ENCODE measurements at places on chromosomes 5 and 9. TPM values are rescaled to one million over a fixed set of nuclear protein-coding genes. Genes with fewer than 3 reads are reported as not detected.

DNA sequence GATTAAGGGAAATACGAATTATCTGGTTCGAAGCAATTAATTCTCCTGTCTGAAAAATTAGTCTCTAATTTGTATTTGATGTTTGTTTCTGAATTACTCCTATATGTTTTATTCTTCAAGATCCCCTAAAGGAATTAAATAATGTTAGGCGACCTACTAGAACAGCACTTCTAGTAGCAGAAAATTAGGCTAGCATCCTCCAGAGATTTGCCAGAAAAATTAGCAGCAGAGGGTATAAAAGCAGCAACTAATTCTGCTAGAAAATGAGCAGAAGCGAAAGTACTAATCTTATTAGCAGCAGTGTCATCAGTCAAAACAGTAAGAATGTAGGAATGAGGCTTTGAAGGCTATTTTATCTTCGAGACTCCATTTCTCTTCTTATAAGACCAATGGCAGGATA lies 114.3 kb upstream of the PJA2 start:
- no peaks in the 10 kb centered on the region for H3K4me1 ChIP-seq
- no peak for DNase-seq
- no peak overlapping the region for H3K27ac ChIP-seq
- H3K27me3 ChIP-seq: peaks cover 2% of the 10 kb centered on the region
- no peak overlapping the region for H3K4me3 ChIP-seq

- H3K4me1 ChIP-seq: peaks cover 24% of the 10 kb centered on the region
- peak overlapping the region; percentile 83 for H3K27ac ChIP-seq
- no peaks in the 10 kb centered on the region for H3K27me3 ChIP-seq
- peak; percentile 89 for DNase-seq
- H3K36me3 ChIP-seq: no peaks in the 10 kb centered on the region
Observed at GRCh38 chr9:123150708-123151503, 117.4 kb downstream of the GPR21 start.

DNA sequence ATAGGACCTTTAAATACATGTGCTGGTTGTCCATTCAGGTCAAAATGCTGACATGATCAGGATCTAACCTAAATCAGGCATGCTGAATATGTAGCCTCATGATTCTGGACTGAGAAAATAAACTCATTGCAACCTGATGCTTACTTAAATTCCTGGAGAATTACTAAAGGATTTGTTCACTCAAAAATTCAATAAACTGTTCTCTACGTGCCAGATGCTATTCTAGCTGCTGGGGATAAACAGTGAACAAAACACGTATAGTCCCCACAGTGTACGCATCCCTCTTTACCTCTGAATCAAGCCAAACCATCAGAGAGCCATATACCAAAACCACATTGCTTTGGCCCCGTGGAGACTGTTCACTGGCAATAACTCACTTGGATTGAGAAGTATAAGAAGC lies 6.1 kb downstream of the SCAI start:
- H3K27me3 ChIP-seq: no peaks in the 10 kb centered on the region
- H3K4me1 ChIP-seq: no peaks in the 10 kb centered on the region
- H3K36me3 ChIP-seq: no peaks in the 10 kb centered on the region
- H3K4me3 ChIP-seq: no peak overlapping the region

DNA sequence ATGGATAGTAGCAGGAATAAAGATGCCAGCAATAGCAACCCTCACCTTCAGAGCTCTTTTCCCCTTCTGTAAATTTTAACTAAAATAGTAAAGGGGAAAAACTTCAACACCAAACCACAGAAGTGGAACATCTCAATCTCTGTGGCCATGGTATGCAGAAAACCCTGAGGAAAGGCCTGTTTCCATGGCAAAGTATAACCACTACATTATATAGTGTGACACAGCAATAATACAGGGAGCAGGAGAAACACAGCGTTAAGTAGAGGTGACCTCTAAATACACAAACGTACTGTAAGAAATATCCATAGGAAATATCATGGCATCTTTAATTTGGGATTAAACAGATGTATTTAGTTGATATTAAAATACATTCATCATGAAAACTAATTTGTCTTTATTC lies 106.4 kb downstream of the SLC24A2 start:
- no peak overlapping the region for H3K4me3 ChIP-seq
- H3K36me3 ChIP-seq: no peaks in the 10 kb centered on the region
- no peaks in the 10 kb centered on the region for H3K4me1 ChIP-seq
- H3K27ac ChIP-seq: no peak overlapping the region
- DNase-seq: no peak

GRCh38 chr9:134606951-134607731 lies 34.5 kb upstream of the COL5A1 start:
- no peaks in the 10 kb centered on the region for H3K27me3 ChIP-seq
- no peak overlapping the region for H3K27ac ChIP-seq
- DNase-seq: peak; percentile 28
- no peak overlapping the region for H3K4me3 ChIP-seq

DNA sequence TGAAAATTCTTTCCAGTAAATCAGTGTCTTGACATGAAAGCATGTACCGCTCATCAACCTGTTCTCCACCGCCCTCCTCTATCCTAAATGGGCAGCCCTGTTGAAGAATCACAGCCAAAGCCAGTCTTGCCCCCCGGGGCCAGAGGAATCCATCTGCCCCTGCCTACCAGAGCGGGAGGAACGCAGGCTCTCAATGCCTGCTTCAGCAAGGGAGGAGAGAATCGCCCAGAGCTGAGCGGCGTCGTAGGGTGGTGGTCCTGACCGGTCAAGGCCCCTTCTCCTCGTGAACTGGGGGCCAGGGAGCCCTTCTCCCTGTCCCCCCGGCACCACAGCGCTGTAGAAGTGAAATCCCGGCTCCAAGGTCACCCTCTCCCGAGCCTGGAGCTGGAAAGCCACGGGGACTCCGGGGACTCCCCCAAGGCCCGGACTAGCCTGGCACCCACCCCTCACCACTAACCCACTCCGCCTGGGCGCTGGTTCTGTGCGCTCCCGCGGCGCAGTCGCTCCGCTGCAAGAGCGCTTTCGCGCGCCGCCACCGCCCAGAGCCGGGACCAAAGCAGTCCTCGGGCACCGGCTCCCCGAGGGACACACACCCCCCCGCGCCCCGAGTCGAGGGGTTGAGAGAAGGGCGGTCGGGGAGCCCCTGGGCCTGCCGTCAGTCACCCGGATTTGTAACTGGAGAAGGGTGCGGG lies 718 bp upstream of the TMEM215 start:
- H3K27me3 ChIP-seq: peaks cover 48% of the 10 kb centered on the region
- H3K27ac ChIP-seq: no peak overlapping the region
- H3K4me3 ChIP-seq: no peak overlapping the region
- no peaks in the 10 kb centered on the region for H3K36me3 ChIP-seq
- no peak for DNase-seq

The TMEM232 gene
- polyA plus RNA-seq: not detected

GRCh38 chr5:154520861-154521453 lies 42.9 kb upstream of the HAND1 start:
- no peak overlapping the region for H3K4me3 ChIP-seq
- DNase-seq: peak; percentile 16
- no peak overlapping the region for H3K27ac ChIP-seq
- peaks cover 7% of the 10 kb centered on the region for H3K27me3 ChIP-seq

GRCh38 chr5:32814620-32815019 lies 103.5 kb downstream of the NPR3 start:
- no peak for DNase-seq
- no peak overlapping the region for H3K4me3 ChIP-seq
- no peak overlapping the region for H3K27ac ChIP-seq
- H3K36me3 ChIP-seq: no peaks in the 10 kb centered on the region

GRCh38 chr5:160702934-160703333 lies 149.1 kb downstream of the ATP10B start:
- no peak overlapping the region for H3K4me3 ChIP-seq
- H3K36me3 ChIP-seq: no peaks in the 10 kb centered on the region
- no peak overlapping the region for H3K27ac ChIP-seq
- H3K4me1 ChIP-seq: no peaks in the 10 kb centered on the region
- no peaks in the 10 kb centered on the region for H3K27me3 ChIP-seq

- H3K4me1 ChIP-seq: no peaks in the 10 kb centered on the region
- H3K4me3 ChIP-seq: no peak overlapping the region
- H3K27me3 ChIP-seq: no peaks in the 10 kb centered on the region
- no peak overlapping the region for H3K27ac ChIP-seq
- no peaks in the 10 kb centered on the region for H3K36me3 ChIP-seq
- DNase-seq: no peak
Observed at GRCh38 chr5:25515525-25515924, 870.7 kb upstream of the CDH10 start.

The AJM1 gene
- 0.32 TPM for polyA plus RNA-seq

The SLCO4C1 gene
- polyA plus RNA-seq: not detected

The SPATA31D4 gene
- not detected for polyA plus RNA-seq

- no peak for DNase-seq
- no peaks in the 10 kb centered on the region for H3K4me1 ChIP-seq
- peaks cover 2% of the 10 kb centered on the region for H3K27me3 ChIP-seq
- no peaks in the 10 kb centered on the region for H3K36me3 ChIP-seq
- no peak overlapping the region for H3K27ac ChIP-seq
Observed at GRCh38 chr9:6590772-6591384, 54.7 kb downstream of the GLDC start.

GRCh38 chr5:170484847-170485615 lies 18.8 kb upstream of the KCNIP1 start:
- H3K4me3 ChIP-seq: no peak overlapping the region
- no peak for DNase-seq
- no peaks in the 10 kb centered on the region for H3K36me3 ChIP-seq

- peak; percentile 72 for DNase-seq
- no peak overlapping the region for H3K4me3 ChIP-seq
- H3K27ac ChIP-seq: no peak overlapping the region
Observed at GRCh38 chr5:106454651-106455415, 1215.9 kb downstream of the EFNA5 start.

DNA sequence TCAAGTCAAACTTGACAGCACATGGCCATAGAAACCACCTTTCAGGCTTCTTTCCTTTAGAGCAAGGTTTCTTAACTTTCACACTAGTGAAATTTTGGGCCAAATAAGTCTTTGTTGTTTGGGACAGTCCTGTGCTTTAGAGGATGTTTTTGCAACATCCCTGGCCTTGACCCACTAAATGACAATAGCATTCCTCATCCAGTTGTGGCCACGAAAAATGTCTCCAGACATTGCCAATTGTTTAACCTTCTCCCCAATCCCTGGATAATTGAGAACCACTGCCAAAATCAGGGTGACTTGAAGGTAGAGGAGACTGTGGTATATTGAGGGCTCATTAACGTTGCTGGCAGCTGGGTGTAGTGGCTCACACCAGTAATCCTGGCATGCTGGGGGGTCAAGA lies 72.0 kb downstream of the ALDH1A1 start:
- no peaks in the 10 kb centered on the region for H3K36me3 ChIP-seq
- H3K4me1 ChIP-seq: no peaks in the 10 kb centered on the region
- no peaks in the 10 kb centered on the region for H3K27me3 ChIP-seq

DNA sequence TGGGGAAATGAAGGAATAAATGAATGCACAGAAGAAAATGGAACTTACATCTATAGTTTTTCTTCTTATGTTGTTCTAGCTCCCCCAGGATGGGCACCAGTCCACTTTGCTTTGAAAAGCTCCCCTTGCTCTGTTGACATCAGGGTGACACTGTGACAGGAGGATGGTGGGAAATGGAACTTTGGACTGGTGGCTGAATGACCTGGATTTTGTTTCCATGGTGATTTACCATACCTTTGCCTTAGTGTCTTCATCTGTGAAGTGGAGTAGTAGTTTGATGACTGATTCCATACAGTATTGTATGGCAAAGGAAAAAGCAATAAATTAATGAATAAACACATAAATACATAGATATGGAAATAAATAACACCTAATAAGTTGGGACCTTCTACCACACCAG lies 294.7 kb downstream of the KIF4B start:
- no peak overlapping the region for H3K4me3 ChIP-seq
- DNase-seq: no peak
- H3K36me3 ChIP-seq: no peaks in the 10 kb centered on the region
- no peaks in the 10 kb centered on the region for H3K27me3 ChIP-seq
- no peaks in the 10 kb centered on the region for H3K4me1 ChIP-seq

DNA sequence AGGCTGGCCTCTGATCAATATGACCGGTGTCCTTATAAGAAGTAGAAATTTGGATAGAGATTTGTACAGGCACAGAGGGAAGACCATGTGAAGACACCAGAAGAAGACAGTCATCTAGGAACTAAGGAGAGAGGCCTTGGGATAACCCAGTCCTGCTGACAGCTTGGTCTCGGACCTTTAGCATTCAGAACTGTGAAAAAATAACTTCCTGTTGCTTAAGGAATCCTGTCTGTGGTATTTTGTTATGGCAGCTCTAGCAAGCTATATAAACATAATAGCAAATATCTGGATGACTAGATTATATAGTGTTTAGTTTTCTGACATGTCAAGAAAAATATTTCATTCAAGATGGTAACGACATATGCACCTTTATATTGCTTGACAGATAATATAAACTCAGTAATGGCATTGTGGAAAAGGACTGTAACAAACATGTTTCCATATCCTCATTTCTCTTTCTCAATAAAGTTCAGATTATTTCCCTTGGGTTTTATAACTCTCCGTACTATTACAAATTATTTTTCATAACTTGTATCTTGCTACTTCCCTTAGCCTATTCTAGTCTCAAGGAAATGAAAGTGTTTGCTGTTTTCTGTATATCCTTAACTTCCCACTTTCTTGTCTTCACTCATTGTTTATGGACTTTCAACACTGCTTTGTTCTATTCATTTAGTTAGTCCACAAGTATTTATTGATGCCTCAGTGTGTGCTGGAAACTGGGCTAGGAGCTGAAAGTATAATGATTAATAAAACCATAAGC lies 62.4 kb downstream of the KIAA1958 start:
- H3K4me3 ChIP-seq: no peak overlapping the region
- H3K27me3 ChIP-seq: no peaks in the 10 kb centered on the region
- H3K27ac ChIP-seq: no peak overlapping the region
- no peak for DNase-seq
- H3K36me3 ChIP-seq: no peaks in the 10 kb centered on the region

The IFNA2 gene
- not detected for polyA plus RNA-seq

GRCh38 chr5:107705402-107706014 lies 34.8 kb upstream of the EFNA5 start:
- no peak overlapping the region for H3K27ac ChIP-seq
- peak overlapping the region; percentile 25 for H3K4me3 ChIP-seq
- peaks cover 8% of the 10 kb centered on the region for H3K4me1 ChIP-seq
- H3K36me3 ChIP-seq: no peaks in the 10 kb centered on the region
- peak; percentile 52 for DNase-seq

DNA sequence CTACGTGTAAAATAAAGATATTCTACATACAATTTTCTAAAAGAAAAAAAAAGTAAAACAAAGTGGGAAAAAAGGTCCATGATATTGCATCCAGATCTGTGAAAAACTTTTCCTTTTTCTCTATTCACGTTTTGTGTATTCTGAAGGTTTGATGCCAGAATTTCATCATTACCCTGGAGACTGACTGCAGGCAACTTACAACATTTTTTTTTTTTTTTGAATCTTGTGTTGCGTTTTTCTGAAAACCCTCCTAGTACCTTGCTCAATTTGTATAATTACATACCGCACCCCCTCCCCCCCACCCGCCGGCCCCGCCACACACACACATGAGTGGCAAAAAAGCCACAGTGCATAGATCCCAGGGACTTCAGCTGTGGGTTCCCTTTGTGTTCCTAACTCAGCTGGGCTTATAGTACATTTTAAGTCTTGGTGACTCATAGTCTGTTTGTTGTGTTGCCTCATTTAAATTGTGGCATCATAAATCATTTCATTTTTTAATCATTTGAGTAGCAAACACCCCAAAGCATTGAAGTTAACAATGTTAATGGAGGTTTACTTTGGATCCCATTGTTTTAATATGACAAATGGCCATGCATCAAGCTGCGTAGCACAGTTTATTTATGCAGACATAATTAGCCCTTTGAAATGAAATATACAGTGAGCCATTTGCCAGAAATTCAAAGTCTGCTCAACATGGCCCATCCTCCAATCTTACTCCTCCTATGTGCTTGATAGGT lies 36.0 kb downstream of the PRDM6 start:
- H3K4me3 ChIP-seq: no peak overlapping the region
- no peaks in the 10 kb centered on the region for H3K4me1 ChIP-seq

The LRRTM2 gene
- 0.06 TPM for polyA plus RNA-seq

Measured in endothelial cell of umbilical vein (primary cell).